ENCODE measurements at places on chromosomes 2 and 18.

DNA sequence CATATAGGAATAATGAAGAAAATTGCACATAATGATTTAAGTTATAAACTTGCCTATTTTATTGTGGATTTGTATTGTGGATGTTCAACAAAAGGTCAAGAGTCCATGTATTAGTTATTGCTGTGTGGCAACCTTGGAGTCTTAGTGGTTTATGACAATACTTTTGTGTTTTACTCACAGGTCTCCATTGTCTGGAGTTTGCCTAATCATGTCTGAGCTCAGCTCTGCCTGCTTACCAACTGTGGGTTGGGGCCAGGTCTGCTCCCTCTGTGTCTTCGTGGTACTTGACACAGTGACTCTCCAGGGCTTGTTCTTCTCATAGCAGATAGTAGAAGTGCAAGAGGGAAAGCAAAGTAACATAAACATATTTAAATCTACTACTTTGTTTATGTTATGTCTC is 382.5 kb downstream of the CBLN2 start:
- DNase-seq, result no peak

DNA sequence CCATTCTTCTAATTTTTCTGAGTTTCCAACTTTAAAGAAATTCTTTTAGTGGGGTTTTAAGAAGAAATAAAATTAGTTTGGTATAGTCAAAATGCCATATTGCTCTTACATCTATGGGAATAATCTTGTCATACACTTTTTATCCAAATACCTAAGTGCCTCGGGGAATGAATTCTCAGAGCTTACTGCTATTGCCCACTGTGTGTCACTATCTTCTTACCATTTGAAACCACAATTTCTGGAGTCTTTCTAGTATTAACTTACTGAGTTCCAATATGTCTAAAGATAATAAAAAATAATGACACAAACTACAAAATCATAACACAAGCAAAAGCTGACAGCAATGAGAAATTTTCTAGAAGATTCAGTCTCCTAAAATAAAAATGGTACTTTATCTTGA is 23.7 kb upstream of the DNAH6 start:
- no peak for DNase-seq

- no peak for DNase-seq
Measured at GRCh38 chr2:54649633-54650032, 73.8 kb upstream of the EML6 start.

GRCh38 chr2:151043484-151043883 is 218.2 kb downstream of the RBM43 start:
- DNase-seq, result peak; percentile 71

- DNase-seq, result no peak
Measured at GRCh38 chr2:219547621-219548020, 3.8 kb downstream of the TMEM198 start.

- DNase-seq, result no peak
Measured at GRCh38 chr2:121049131-121049530, 235.9 kb downstream of the TFCP2L1 start.

DNA sequence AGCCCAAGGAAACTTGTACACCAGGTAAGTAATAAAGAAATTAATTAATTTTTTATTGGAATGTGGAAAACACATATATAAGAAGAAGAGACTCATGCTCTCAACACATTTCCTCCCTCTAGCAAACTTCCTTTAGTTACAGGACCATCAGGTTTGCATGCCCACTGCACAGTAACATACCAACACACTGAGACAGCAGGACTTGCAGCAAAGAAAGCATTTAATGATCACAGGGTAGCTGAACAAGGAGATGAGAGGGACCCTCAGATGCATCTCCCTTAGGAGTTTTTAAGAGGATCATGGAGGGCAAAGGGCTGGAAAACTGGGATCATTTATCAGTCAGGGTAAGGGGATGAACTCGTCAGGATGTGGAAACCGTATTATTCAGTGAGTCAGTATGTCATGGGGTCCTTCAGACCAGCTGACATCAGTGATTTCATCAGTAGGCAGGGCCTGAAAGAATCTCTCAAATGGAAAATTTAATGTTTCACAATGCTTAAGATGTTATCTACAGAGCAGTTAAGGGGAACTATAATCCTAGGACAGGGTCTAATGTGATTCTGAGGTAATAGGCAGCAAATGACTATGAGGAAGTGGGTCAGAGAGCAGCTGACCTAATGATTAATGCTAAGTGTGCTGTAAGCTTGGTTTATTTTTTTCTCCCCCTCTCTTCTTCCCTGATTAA is 193.8 kb upstream of the RND3 start:
- DNase-seq, result no peak

DNA sequence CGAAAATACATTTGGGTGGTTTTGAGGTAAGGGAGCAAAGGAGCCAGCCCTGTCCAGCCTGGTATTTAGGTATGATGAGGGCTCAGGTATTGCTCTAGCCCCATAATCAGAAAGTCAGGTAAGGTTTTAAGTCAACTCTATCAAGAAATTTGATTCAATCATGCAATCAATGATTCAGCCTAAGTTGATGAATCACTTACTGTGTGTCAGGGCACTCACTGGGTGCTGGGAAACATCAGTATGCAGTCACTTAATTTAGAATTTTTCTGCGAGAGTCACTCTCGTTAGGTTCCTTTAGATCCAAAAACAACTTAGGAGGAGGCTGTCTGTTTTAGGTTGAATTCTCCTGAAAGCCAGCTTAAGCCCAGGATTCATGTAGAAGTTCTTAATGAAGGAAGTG is 17.7 kb upstream of the SERPINB2 start:
- no peak for DNase-seq

DNA sequence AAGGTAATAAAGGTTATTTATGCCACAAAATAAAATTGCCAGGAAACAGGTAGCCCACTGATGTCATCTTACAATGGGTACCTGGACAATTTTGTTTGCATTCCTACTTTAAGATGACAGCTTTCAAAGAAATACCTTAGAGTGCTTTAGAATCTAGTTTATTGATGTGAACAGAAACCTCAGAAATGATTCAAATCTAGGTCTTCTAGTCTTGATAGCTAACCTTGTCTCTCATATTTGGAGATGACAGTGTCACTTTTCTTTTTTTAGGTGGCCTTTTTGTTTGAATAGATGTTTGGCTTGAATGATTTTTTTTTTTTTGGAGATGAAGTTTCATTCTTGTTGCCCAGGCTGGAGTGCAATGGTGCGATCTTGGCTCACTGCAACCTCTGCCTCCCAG is 69.1 kb downstream of the PIK3C3 start:
- DNase-seq, result no peak

- DNase-seq, result no peak
Measured at GRCh38 chr2:120939595-120940318, 204.1 kb downstream of the GLI2 start.

GRCh38 chr18:59929621-59930295 is 30.0 kb downstream of the PMAIP1 start:
- no peak for DNase-seq

DNA sequence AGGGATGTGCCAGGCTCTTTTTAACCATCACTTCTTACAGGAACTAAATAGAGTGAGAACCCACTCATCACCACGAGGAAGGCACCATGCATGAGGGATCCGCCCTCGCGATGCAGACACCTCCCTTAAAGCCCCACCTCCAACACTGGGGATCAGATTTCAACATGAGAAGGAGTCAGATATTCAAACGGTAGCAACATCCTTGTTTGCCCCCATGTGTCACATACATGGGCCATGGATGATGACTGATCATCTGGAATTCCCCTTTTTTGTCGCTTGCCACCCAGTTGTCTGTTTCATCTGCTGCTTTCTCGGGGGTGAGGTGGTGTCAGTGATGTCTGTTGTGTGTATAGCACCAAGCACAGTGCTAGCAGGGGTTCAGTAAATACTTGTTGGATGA is 57.9 kb downstream of the NCK2 start:
- no peak for DNase-seq

DNA sequence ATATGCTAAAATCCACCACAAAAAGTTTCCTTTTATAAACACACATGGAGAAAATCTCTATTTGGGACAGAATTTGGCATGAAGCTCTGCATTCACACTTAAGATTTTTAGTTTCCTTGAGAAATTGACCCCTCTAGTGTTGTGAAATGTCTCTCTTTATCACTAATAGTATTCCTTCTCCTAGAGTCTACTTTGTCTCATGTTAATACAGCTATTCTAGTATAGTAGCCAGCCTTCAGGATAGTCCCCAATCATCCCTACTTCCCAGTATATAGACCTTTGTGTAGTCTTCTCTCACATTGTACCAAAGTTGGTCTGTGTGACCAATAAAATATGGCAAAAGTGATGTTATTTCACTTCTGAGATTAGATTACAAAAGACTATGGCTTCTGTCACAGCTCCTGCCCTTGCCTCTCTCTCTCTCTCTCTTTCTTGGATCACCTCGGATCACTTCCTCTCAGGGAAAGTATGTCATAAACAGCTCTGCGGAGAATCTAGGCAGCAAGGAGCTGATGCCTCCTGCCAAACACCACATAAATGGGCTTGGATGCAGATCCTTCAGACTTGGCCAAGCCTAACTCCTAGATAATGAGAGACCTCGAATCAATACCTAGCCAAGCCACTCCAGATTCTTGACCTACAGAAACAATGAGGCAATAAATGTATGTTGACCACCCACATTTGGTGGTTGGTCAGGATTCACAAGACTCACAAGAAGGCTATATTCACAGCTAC is 59.7 kb upstream of the NABP1 start:
- DNase-seq, result no peak

DNA sequence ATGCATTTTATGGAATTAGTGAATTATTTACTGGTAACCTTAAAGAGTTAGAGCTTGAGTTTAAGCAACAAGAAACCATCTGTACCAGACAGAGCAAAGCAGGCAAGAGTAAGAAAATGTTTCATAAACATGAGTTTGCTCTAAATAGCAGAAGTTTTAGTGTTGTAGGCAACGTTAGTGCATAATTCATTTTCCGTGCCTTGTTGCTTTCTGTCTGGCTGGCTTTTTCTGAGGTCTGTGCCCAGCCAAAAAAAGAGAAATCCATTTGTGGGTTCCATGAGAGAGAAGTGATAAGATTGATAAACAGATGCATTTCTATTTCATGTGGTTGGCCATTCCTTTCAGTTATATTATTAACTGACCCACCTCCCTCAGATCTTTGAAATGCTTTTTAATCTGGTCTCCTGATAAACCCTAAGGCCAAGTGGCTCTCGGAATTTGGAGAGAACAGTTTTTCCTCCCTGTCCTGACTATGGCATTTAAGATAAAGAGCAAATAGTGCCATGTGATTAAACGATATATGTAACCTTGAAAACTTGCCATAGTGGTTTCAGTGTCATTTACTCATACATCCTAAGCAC is 139.5 kb upstream of the LMAN1 start:
- no peak for DNase-seq

GRCh38 chr18:78242254-78242643 is 737.4 kb upstream of the SALL3 start:
- no peak for DNase-seq

- no peak for DNase-seq
Measured at GRCh38 chr2:170464268-170464667, 250.9 kb upstream of the SP5 start.

- no peak for DNase-seq
Measured at GRCh38 chr18:46398625-46399024, 258.4 kb downstream of the LOXHD1 start.

DNA sequence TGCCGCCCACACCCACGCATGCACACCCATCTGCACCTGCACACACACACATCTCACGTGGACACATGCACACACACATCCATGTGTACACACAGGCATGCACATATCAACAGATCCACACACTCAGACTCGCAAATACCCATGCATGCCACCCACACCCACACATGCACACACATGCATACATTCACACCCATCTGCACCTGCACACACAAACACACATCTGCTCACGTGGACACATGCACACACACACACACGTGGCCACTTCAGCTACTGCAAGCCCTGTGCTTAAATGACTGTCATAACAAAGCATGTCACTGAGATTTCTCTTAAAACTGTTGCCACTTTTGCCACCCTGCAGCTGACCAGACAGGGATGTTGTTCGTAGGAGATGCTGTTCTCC is 186.6 kb downstream of the SNTG2 start:
- DNase-seq, result no peak

DNA sequence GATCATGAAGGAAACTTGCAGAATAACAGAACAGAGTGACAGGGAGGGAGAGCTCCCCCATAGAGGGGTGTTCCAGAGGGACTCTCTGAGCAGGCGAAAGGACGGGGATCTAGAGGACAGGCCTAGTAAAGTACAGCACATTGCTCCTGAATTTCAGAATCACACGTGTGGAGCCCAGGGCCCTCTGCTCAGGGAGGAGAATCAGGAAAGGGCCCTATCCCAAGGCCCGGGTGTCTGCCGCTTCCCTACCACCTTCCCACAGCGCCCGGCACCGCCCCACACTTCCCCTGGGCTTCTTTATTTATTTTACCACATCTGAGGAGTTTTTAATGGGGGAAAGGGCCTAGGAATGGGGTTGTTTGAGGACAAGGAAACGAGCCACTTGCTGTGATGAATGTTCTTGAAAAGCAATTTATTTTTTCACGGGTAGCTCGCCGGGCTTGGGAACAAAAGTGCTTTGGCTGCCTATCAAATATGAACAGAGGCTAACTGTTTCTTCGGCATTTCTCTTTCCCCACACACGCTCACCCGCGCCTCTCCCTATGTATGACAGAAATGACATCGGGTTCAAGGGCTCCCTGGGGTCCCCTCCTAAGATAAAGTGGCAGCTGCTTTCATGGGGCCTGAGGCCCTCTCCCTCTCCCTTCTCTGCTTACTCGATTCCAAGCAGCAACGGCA is 79.3 kb upstream of the GLI2 start:
- DNase-seq, result no peak

GRCh38 chr18:8065284-8065683 is 498.2 kb downstream of the PTPRM start:
- no peak for DNase-seq

GRCh38 chr2:134405611-134406081 is 151.8 kb downstream of the MGAT5 start:
- DNase-seq, result no peak

GRCh38 chr2:160205505-160205904 is 5.4 kb upstream of the ITGB6 start:
- DNase-seq, result no peak

GRCh38 chr2:145036421-145037011 is 516.6 kb upstream of the ZEB2 start:
- DNase-seq, result no peak

DNA sequence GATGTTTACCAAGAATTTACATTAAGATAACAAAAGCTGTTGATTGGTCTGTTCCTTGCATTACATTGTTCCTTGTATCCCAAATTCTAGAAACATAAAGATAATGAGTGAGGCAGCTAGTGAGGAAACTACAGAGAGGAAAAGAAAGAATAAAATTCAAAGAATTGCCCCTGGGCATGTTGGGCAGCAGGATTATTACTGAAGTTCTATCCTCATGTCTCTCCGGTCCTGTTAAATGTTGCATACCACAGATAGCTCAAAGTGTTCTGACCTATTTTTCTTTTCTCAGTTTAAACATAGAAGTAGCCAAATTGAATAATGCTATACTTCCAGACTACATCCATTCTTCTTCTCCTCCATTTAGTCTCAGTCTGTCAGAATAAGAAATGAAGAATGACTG is 58.2 kb upstream of the DYNC1I2 start:
- no peak for DNase-seq

All from NCI-H2171 (cell line).